ENCODE measurements at places on chromosomes 1 and 21.

DNA sequence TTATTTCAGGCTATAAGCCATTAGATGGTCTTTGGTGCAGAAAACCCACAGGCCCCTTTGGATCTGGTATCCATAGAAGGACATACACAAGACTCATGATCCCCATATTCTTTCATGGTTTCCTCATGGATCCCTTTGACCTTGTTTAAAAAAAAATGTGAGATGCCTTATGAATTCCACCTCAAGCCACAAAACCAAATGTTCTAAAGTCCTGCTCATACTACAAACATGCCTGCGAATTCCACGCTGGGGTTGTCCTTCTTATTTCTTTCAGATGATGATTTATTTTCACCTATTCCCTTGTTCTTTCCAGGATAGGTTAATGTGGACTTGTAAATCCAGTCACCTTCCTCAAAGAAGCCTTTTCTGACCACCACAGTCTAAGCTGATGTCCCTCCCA, 256.9 kb upstream of the DPYD start:
- no peak for DNase-seq

- no peak for DNase-seq
These were observed 40.2 kb downstream of the SUSD4 start for GRCh38 chr1:223323491-223324484.

DNA sequence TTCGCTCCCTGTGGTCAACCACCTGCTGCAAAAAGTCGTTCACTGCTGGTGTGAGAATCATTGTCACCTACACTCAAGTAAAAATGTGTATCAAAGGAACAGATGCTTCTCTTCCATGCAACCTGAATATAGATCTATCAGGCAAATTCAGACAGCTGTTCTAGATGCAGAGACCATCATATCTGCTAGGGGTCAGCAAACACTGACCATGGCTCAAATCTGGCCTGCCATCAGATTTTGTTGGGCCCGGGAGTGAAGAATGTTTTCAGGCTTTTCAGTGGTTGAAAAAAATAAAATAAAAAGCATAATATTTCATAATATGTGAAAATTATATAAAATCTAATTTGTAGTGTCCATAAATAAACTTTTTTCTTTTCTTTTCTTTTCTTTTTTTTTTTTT, 199.6 kb downstream of the RGS7 start:
- no peak for DNase-seq

DNA sequence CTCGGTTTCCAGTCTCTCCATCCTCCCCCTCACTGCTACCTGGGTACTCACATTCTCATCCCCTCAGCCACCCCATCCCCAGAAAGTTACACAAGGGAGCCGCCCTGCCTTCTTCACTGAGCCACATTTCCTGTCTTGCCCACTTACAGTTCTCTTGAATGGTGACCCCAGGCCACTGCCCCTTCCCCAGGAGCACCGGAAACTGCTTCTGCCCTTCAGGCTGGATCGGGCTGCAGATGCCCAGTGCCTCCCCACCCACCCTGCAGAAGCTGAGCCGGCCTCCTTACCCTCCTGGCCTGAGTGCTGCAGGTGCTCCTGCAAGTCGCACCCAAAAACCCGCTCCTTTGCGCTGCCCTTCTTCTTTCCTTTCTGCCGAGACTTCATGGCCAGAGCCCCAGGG, 450 bp downstream of the ARHGAP30 start:
- DNase-seq: no peak

- DNase-seq: no peak
These were observed 82.2 kb upstream of the BMP8A start for GRCh38 chr1:39409055-39409816.

GRCh38 chr21:45767071-45768006, 123.8 kb downstream of the PCBP3 start:
- no peak for DNase-seq

DNA sequence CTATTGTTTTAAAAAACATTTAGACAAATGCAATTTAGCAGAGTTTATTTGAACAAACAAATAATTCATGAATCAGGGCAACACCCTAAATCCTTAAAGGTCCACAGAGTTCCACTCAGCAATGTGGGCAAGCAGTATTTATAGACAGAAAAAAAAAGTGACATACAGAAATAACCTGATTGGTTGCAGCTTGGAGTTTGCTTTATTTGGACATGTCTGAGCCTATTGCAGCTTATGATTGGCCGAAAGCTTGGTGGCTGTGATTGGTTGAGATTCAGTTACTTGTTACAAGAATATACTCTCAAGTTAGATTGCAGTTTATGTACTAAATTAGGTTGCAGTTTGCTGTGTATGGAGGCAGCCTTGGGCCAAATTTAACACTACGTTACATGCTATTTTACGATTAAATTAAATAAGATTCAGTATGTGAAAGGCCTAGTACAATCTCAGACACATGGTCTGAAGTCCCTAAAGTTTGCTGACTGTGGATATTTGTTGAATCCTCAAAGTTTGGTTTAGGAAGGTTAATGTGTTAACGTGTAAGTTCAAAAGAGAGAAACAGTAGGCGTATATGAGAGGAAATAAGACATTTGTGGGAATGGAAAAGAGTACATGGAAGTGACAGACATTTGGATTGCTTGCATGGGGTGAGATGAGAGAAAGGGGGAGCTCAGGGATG, 6.9 kb upstream of the CAMSAP2 start:
- DNase-seq: no peak

GRCh38 chr1:220226752-220227151, 45.5 kb downstream of the RAB3GAP2 start:
- no peak for DNase-seq

DNA sequence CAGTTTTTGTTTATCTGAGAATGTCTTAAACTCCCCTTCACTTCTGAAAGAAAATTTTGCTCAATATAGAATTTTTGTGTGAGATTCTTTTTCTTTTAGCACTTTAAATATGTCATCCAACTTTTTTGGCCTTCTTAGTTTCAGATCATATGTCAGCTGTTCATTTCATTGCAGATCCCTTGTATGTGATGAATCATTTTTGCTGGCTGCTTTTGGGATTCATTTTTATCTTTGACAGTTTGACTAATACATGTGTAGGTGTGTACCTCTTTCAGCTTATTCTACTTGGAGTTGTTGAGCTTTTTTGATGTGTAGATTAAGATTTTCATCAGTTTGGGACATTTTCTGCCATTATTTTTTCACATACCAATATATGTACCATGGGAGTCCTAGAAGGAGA, 156.8 kb downstream of the FASLG start:
- no peak for DNase-seq

DNA sequence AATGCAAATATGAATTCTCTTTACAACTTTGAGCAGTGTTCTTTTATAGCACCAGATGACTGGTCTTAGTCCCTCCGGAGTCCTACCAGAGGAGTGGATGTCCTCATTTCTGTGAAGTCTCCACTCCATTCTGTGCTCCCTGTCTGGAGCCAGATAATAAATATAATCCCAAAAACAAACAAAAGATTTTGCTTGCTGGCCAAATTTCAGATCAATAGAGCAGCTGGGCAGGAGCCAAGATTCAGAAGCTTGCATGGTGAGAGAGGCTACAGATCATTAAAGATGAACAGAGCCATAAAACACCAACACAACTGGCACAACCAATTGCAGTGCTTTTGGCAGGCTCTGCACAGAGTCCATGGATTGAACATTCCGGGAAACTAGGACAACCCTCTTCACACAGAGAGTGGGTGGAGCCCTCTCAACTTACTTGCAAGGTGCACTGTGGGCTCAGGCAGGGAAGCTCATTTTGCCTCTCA, 231.5 kb upstream of the SNX7 start:
- no peak for DNase-seq

DNA sequence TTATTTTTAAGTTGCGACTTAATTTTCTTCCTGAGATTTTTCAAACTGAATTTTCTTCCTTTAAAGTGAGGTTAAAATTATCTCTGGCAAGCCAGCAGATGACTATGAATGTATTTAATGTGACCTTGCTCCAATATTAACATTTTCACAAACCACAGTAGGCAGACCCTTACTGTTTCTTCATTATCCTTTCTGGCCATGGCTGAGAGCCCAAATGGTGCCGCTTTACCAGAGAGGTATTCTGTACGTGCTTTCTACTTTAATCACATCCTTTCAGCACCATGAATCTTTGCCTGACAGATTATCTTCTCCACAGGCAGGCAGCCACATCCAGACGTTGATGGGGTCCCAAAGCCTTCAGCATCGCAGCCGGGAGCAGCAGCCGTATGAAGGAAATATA, 129.6 kb downstream of the LRRC40 start:
- no peak for DNase-seq

DNA sequence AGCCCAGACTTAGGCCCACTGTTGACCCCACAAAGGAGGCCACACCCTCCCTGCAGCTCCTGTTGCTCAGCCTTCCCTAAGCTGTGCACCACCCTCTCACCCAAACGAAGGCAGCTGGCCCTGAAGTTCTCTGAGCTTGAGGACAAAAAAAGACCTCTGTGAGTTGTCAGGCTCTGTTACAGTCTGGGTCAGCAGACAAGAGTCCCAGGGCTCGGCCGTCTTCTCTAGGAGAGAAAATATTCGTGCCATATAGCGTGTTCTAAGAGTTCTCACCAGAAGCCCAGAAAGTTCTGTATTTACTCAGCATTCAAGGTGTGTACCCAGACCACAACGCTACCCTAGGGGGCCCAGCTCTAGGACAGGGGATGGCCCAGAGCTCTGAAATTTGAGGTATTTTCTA, 25.5 kb upstream of the LYST start:
- no peak for DNase-seq

DNA sequence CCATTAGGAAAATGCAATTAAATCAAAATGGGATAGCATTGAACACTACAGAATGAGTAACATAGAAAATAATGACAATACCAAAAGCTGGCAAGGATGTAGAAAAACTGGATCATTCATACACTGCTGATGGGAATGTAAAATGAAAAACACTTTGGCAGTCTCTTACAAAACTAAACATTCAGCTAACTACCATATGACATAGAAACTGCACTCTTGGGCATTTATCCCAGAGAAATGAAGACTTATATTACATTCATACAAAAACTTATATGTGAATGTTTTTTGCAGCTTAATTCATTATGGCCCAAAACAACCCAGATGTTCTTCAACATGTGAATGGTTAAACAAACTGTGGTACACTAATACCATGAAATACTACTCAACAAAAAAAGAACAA, 66.4 kb downstream of the ANKRD13C start:
- DNase-seq: no peak

- no peak for DNase-seq
These were observed 205.0 kb upstream of the GRIK3 start for GRCh38 chr1:37239225-37239740.

DNA sequence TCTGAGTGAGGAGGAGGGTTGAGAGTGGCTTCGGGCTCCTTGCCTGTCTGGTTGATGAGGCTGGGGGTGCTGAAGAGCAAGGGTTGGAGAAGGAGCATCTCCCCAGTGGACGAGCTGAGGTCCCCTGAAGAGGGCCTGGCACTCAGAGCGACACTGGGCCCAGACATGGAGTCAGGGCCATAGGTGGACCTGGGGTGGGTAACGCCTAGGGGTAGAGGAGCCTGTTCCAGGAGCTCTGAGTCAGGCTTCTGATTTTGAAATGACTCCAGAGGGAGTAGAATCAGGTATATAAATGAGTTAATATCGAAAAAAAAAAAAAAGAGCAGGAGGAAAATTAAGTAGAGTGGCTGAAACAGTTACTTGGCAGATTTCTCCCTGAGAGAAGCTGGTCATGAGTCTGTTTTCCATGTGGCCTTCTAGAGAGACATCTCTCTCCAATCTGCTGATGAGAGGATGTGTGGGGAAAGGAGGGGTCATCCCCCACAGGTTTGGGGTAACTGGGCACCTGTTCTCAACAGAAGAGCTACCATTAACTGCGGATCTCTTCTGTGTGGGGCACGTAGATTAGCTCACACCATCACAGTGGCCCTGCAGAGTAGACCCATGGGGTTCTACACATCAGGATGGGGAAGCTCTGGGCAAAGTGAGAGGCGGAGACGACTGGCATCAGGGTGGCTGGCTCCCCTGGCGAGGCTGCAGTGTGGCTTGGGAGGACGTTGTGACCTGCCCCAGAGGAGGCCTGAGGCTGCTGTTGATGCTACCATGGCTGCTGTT, 115.5 kb downstream of the DHRS3 start:
- no peak for DNase-seq

GRCh38 chr1:232901255-232901654, 49.2 kb upstream of the NTPCR start:
- no peak for DNase-seq

- DNase-seq: no peak
These were observed 21.5 kb downstream of the DESI2 start for GRCh38 chr1:244674446-244674845.

GRCh38 chr1:186183219-186183618, 191.8 kb downstream of the TPR start:
- DNase-seq: no peak

DNA sequence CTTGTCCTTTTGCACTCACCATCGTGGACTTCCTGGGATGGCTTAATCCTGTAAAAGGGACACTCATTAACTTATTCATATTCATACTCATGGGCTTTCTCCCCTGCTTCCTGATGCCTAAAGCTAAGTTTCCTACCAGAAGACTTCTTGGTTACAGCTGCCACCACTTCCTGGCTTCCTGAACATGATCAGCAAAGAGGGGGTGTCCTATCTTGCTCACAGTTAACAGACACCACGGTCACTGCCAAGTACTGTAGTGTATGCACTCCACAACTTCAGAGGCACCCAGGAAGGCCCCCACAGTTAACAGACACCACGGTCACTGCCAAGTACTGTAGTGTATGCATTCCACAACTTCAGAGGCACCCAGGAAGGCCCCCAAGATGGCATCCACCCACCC, 177.8 kb downstream of the SIPA1L2 start:
- DNase-seq: no peak

GRCh38 chr1:150567341-150567716, 12.1 kb downstream of the MCL1 start:
- no peak for DNase-seq

GRCh38 chr1:156262461-156263287, 14.8 kb upstream of the PAQR6 start:
- DNase-seq: no peak

DNA sequence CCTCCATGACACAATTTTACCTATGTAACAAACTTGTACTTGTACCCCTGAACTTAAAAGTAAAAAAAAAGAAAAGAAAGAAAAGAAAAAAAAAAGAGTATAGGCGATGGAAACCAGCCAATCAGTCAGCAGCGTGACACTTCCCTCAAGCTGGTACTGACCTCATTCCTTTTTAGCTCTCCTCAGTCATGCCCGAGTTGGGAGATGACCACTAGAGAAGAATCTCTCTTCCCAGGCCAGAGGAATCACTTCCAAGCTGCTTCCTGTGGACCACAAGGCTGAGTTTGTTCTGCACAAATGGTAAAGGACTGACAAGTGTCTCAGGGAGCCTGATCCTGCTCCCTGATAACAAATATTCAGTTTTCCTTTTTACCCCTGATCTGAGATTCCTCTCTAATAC, 313.5 kb upstream of the ESRRG start:
- no peak for DNase-seq

Measured in stimulated activated CD8-positive, alpha-beta memory T cell treated with anti-CD3 and anti-CD28 coated beads, Interleukin-15, amount 100 ng/mL, for 24 hours (primary cell).